ENCODE measurements at places on chromosomes 4 and X.

DNA sequence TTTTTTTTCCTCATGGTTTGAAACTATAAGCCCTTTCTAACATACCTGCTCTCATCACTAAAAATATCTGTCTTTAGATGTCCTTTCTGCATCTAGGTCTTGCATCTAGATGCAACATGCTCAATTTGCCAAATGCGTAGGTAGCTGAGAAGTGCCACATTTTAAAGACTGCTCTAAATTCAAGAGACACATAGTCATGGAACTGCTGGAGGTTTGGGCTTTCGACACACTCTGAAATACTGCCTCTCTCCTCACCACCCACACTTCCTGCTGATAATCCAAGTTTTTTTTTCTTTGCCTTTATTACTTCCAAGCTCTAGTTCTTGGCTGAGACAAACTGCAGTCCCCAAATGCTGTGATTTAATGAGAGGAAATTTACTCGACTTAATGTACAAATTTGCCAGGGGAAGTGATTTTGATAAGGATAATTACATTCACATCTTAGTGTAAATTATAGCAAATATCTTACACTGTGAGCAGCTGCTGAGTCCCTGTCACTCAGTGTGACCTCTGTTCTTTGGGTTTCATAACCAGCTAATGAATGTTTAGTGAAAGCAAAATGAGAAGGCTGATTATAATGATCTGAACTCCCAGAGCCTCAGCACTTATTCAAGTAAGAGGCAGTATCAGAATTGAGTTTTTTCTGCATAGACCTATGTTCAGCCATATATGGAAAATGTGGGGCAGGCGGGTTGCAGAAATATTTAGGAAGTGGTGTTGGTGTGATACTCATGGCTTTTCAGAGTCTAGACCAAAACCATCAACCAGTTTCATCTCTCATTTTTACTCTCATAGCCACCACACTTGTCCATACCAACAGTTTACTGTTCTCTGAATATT lies 31.3 kb downstream of the DRD5 start:
- H3K27me3 ChIP-seq: no peaks in the 10 kb centered on the region
- H3K4me1 ChIP-seq: no peaks in the 10 kb centered on the region
- no peak overlapping the region for H3K4me3 ChIP-seq
- no peak for DNase-seq

DNA sequence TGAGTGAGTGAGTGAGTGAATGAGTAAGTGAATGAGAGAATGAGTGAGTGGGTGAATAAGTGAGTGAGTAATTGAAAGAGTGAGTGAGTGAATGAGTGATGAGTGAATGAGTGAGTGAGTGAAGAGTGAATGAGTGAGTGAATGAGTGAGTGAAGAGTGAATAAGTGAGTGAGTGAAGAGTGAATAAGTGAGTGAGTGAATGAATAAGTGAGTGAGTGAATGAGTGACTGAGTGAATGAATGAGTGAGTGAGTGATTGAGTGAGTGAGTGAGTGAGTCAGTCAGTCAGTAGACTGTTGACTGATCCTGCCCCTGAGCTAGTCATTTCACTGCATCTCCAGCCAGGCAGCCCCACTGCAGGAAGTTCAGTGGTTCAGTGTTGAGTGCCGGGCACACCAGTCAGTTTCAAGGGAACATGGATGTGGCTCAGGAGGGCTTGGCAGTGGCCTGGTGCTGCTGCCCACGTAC lies 228.4 kb upstream of the PSAPL1 start:
- no peak for DNase-seq
- H3K4me1 ChIP-seq: no peaks in the 10 kb centered on the region
- no peak overlapping the region for H3K4me3 ChIP-seq

DNA sequence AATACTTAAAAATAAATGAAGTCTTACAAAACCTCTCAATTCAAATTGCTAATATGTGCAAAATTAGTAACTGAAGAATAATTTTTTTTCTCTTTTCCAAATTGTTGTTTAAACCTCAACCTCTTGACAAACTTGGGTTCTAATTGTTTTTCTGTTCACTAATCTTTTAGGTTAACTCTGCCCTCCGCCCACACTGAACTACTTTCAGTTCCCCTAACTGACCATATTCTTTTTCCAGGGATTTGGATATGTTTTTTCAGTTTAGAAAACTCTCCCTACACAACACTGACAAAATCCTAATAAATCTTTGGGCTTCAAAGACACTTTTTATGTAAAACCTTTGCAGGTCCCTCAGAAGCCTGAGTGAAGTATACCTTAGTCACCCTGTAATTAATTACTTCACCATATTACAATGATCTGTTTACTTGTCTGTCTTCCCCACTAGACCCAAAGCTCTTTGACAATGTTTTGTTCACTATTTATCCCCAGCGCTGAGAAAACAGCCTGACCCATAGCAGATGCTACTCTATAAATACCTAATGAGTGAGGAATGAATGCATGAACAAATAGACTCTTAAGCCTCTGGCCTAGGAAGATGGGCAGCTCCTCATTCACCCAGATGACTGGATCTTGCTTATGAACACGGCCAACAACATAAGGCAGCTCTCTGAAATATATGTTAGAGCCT lies 134.9 kb downstream of the MAML3 start:
- no peaks in the 10 kb centered on the region for H3K36me3 ChIP-seq
- no peak overlapping the region for H3K4me3 ChIP-seq
- H3K27ac ChIP-seq: no peak overlapping the region
- no peaks in the 10 kb centered on the region for H3K27me3 ChIP-seq
- no peak for DNase-seq
- H3K4me1 ChIP-seq: no peaks in the 10 kb centered on the region

DNA sequence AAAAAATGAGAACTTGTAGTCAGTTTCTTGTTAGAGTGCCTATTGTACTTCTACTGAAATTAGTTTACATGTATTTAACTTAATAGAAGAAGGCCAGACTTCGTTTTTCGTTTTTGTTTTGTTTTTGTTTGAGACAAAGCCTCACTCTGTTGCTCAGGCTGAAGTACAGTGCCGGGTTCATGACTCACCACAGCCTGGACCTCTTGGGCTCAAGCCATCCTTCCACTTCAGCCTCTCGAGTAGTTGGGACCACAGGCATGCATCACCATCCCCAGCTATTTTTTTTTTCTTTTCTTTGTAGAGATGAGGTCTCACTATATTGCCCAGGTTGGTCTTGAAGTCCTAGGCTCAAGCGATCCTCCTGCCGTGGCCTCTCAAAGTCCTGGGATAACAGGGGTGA lies 793.9 kb downstream of the ADGRL3 start:
- DNase-seq: no peak
- no peaks in the 10 kb centered on the region for H3K27me3 ChIP-seq
- no peaks in the 10 kb centered on the region for H3K4me1 ChIP-seq
- no peak overlapping the region for H3K4me3 ChIP-seq
- no peak overlapping the region for H3K27ac ChIP-seq

DNA sequence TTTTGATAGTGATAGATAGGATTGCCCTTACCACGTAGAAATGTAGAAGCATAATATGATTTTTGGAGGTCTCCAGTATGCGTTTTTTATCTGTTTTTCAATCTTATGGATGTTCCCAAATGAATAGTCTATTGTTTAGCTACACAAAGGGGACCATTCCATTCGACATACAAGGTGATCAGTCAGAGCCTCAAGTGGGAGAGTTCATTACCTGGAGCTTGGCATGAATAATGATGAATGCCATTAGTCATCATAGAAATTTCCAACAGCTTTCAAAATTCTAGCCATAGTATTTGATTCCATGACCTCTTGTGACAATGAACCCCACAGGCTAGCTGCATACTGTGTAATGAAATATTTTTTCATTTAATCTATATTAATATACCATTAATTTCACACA lies 123.6 kb downstream of the PDHA2 start:
- H3K27me3 ChIP-seq: no peaks in the 10 kb centered on the region
- H3K27ac ChIP-seq: no peak overlapping the region
- no peak overlapping the region for H3K4me3 ChIP-seq

GRCh38 chr4:65918212-65918611 lies 247.9 kb upstream of the EPHA5 start:
- no peaks in the 10 kb centered on the region for H3K4me1 ChIP-seq
- no peaks in the 10 kb centered on the region for H3K36me3 ChIP-seq
- no peak overlapping the region for H3K4me3 ChIP-seq
- no peak for DNase-seq

DNA sequence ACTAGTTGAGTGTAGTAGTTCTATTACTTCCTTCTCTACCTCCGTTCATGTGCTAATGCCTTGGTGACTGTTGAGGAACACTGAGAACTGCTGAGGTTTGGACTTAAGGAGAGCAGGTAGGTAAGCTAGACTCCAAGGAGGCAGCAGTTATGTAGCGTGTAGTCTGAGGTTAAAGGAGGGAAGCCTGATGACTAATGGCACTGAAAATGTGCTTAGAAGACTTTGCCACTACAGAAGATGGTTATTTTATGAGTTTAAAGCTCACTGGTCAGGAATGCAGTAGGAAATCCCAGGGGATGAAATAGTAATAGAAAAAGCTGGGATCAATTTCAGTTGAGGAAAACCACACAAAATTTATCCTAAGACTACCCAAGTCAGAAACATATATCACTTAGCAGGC lies 1077.3 kb downstream of the RAPGEF2 start:
- H3K27me3 ChIP-seq: no peaks in the 10 kb centered on the region
- H3K27ac ChIP-seq: no peak overlapping the region
- H3K4me1 ChIP-seq: no peaks in the 10 kb centered on the region
- no peak overlapping the region for H3K4me3 ChIP-seq
- no peak for DNase-seq
- no peaks in the 10 kb centered on the region for H3K36me3 ChIP-seq

All from T-cell (primary cell).